ENCODE measurements at places on chromosomes 12 and 14.

GRCh38 chr12:68037616-68038255 is 48.5 kb downstream of the IFNG-AS1 start:
- no peak for DNase-seq

- no peak for DNase-seq
Observed at GRCh38 chr12:76303365-76303764, 44.9 kb downstream of the BBS10 start.

DNA sequence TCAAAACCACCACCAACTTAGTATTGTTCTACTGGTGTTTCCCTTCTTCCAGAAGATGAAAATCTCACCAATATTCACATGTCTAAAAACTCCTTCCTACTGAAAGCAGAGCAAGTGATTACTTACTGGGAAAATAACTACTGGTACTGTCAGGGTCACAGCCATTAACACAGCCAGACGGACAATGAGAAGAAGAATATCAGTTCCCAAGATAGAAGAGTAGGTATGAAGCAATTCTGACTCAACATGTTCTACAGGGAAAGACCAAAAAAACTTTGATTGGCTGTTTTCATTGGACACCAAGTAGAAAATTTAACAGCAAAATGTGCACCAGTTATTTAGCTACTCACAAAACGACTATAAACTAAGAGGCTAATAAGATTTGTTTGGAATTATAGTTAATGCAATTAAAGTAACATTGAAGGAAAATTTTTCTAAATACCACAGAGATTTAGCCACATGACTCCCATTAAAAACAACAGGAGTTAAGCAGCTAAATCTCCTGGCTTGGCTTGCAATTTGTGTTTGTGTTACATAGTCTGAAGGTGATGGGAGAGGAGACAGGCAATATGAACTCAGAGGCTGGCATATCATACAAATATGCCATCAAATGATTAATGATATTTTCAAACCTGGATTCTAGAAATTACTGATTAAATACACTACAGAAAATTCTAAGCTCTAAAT is 9.5 kb downstream of the SLC38A2 start:
- no peak for DNase-seq

GRCh38 chr14:75493592-75494087 is 28.6 kb upstream of the BATF start:
- no peak for DNase-seq

DNA sequence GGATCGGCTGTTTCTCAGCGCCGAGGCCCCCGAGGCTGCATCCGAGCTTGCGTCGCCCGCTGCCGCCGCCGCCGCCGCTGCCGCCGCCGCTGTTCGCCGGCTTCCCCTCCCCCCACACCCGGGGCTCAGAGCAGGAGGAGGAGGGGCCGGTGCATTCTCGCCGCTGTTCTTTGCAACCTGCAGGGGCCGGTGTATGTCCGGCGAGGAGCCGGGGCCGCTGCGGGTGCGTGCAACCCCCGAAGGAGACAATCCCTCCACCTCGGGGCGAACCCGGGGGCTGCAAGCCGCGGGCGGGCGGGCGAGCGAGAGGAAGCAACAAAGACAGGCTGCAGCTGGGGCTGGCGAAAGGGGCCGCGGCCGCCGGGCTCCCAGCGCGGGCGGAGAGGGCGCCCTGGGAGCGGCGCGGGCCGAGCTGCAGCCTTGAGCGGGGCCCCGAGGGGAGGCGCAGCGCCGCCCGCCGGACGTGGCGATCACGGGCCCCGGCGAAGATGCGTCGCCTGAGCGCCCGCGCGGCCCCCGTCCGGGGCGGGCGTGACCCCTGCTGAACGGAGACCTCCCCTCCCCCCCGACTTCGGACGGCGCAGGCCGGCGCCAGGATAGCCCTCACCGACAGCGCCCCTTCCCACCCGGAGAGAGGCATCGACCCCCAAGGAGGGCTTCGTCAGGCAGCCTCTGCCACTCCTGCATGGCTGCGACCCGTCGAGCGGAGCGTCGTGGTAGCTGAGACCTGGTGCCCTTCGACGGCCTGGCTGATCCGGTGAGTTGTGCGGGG is 702 bp downstream of the FAM222A start:
- peak; percentile 30 for DNase-seq

GRCh38 chr12:71795901-71796300 is 41.2 kb downstream of the RAB21 start:
- DNase-seq = no peak
